ENCODE measurements at places on chromosomes 2 and 18.

DNA sequence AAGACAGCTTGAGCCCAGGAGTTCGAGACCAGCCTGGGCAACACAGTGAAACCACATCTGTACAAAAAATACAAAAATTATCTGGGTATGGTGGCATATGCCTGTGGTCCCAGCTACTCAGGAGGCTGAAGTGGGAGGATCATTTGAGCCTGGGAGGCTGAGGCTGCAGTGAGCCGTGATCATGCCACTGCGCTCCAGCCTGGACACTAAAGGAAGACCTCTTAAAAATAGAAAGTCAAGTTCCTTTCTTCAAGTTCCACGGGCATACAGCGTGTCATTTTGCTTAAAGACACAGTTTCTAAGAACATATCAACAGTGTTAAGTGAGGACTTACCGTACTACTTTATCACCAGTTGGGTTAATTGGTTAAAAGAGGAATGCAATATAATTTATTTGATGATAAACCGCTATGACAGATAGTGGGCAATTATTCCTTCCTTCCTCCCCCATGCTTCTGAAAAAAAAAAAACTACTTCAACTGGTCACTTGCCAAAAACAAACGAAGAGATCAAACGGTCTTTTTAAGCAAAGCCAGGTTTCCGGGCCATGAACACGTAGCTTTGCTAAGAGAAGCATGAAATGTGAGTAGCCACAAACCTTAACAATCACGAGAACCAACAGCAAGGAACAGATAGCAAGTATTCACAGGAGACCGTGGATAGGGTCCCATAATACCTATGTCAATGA lies 21.4 kb downstream of the AP1S3 start:
- no peak for DNase-seq

DNA sequence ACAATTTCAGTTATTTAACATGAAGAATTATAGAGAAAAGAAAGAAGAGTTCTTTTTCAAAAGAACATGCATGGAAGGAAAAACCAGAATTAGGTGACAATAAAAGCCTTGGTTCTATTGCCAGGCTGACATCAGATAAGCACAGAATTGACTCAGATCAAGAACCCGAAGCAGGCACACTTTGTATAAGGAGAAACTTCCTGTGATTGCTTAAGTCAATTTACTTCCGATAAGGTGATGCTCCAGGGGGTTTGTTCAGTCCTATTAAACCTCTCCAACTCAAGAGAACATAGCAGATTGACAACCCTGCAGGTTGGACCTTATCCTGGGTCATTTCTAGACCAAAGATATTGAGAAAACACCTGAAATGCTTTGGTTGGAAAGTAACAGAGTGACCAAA lies 31.4 kb downstream of the GAREM1 start:
- DNase-seq, result no peak

DNA sequence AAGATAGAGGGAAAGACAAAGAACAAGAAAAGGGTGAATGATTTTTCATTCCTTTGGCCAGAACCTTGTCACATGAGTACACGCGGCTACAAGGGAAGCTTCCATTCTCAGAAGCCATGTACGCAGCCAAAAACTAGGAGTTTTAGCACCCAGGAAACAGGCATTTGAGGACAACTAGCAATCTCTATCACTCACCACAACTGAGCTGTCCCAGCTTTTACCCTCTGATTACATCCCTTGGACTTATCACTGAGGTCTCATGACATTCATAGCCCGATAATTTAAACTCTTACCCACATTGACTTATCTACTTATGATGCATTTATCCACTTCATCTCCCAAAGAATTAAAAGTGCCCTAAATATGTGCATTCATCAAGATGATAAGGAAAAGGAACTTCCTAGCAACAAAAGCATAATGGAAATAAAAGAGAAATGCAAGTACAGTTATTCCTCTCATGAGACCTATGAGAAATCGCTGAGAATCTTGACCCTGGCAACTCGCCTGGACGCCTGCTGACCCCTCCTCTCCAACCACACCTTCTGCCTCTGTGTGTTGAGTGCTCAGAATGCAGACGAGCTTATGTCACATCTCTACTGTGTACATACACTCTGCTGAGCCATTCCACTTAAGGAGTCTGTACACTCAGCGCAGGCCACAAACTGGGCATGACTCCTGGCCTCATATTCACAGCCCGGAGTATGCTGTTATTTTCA lies 28.7 kb upstream of the MFSD6 start:
- DNase-seq, result no peak

GRCh38 chr18:46722051-46722450 lies 34.8 kb downstream of the ST8SIA5 start:
- no peak for DNase-seq

GRCh38 chr2:208297961-208298360 lies 31.9 kb downstream of the PIKFYVE start:
- no peak for DNase-seq

GRCh38 chr2:54076586-54076985 lies 38.8 kb upstream of the ACYP2 start:
- no peak for DNase-seq

DNA sequence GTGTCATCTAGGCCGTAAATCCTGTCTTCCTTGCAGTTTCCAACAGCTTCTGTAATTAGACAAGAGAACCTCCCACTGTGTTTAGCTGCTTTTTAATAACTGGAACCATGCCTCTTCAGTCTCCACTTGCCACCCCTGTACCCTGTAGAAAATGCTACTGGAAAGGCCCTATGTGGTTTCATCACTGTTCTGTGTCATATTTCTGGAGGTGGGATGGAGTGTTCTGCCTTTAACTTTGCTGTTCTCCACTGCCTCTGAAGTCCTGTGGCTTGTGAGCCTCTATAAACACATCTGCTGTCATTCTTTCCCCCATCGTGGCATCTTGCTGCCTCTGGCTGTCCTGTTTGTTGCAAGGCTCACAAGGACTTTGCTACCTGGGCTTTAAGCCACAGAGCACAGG lies 17.9 kb downstream of the MGAT5 start:
- DNase-seq, result no peak

Data from thoracic aorta (tissue), 2 donors.